ENCODE measurements at places on chromosomes 5 and 9.

DNA sequence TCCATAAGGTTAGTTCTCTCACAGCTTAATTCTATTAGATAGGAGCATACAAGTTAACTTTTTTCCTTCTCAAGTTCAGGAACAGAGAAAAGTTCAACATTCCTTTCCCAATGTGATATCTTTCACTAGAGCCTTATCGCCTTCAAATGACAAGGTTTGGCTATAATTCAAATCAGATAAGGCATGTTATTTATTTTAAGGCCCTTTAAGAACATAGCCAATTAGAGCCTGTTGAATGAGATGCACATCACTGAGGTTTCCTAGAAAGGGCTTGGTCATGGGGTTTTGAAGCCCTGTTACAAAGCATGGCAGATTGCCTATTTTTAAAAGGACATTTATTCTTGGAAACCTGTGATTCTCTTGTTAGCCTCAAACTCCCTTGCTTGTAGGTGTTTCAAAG lies 123.4 kb downstream of the BASP1 start:
- no peak for DNase-seq

GRCh38 chr9:123863164-123863855 lies 66.6 kb downstream of the DENND1A start:
- DNase-seq: no peak

GRCh38 chr5:39485079-39485478 lies 60.3 kb upstream of the DAB2 start:
- no peak for DNase-seq

DNA sequence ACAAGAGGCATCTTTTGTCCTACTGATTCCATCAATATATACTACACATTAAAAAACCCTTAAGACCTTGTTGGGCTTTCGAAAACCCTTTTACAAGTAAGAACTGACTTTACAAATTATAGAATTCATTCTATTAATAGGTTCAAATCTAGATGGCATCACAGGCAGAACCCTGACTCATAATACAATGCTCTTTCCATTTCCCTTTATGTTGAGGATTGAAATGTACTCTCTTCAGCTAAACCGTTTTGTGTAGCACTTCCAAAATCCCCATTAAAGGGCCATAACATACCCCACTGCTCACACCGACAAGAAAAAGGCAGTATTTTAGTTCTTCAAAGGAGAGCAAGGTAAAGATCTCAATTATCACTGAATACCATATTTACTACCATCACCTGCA lies 11.2 kb downstream of the CSNK1A1 start:
- no peak for DNase-seq
